BJ (cell line): ENCODE measurements at places on chromosomes 2 and 18.

- no peak for DNase-seq
Measured at GRCh38 chr2:144480285-144480684, 39.6 kb downstream of the ZEB2 start.

GRCh38 chr18:55981712-55982475, 393.9 kb upstream of the TCF4 start:
- no peak for DNase-seq

DNA sequence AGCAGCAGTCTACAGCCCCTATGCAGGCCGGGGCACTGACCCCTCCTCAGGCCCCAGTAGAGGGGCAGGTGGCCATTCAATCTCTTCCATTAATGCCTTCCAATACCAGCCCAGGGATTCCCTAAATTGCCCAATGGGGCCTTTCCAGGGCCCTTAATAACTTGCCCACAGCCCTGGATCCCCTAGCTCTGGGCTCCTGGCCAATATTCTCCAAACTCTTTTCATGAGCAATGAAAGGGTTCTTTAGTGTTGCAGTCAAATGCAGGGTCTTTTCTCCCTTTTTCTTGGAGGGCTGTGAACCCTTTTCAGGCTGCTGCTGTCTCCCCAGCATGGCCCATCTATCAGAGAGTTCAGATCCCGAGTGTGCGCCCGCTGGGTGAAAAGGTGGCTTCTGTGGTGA, 41.3 kb upstream of the SLC1A4 start:
- DNase-seq = no peak

DNA sequence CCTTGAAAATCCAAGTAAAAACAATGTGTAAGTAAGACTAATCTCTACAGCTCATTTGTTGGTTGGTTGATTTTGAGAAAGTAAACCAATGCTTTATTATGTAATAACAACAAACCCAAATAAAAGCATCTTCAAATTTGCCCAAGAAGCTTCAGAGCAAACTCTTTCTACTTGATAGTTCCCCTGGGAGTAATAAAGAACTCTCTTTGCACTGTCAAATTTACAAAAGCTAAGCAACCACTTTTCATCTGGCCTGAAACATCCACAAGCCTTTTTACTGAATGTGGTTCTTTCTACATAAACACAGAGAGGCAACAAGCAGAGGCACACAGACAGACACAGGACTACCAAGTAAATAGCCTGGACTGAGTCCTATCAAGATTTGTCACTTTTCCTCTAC, 28.8 kb upstream of the CACNB4 start:
- no peak for DNase-seq

GRCh38 chr2:100799686-100800085, 20.3 kb upstream of the NPAS2 start:
- no peak for DNase-seq

DNA sequence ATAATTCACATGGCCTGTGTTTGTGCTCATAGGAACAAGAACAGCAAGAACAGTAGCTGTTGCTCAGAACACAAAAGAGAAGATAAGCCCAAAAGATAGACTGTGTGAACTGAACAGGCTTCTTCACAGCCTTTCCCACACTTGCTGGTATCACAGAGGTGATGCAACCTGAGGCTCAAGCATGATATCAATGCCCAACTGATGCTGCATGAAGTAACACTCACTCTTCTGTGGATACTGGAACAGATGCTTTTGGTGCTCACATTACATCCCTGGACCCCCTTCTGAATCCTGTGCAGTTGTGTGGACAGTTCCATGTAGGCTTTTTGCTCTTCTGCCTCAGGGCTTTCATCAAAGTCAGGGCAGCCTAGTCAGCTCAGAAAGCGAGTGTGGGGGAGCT, 88.4 kb upstream of the RND3 start:
- no peak for DNase-seq
